Stimulated activated CD8-positive, alpha-beta memory T cell treated with anti-CD3 and anti-CD28 coated beads, Interleukin-7, amount 100 ng/mL, for 1 hour (primary cell): ENCODE measurements at places on chromosomes 7 and 10.

DNA sequence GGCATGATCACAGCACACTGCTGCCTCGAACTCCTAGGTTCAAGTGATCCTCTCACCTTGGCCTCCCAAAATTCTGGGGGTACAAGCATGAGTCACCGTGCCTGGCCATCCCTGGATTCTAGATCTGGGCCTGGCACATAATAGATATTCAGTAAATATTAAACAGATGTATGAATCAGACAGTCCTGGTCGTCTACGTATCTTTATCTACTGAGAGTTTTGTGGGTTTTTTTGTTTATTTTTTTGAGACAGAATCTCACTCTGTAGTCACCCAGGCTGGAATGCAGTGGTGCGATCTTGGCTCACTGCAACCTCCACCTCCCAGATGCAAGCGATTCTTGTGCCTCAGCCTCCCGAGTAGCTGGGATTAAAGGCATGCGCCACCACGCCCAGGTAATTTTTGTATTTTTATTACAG is 24.3 kb upstream of the ITGB1 start:
- DNase-seq = no peak

- DNase-seq = no peak
Measured at GRCh38 chr10:118409295-118409694, 67.2 kb upstream of the FAM204A start.

GRCh38 chr10:130621231-130621775 is 485.1 kb downstream of the GLRX3 start:
- DNase-seq = no peak

- no peak for DNase-seq
Measured at GRCh38 chr7:33905389-33906032, at the start of gene BMPER. TSS of gene BMPER (plus strand) at chr7:33905539. CDS start at chr7:33905614, 75 bp downstream.

- DNase-seq = no peak
Measured at GRCh38 chr10:98470850-98471249, 24.1 kb upstream of the HPS1 start.

GRCh38 chr7:68929781-68930261 is 668.5 kb upstream of the AUTS2 start:
- DNase-seq = no peak
